Psoas muscle (tissue), 8 donors: ENCODE measurements at places on chromosomes 5 and 9.

DNA sequence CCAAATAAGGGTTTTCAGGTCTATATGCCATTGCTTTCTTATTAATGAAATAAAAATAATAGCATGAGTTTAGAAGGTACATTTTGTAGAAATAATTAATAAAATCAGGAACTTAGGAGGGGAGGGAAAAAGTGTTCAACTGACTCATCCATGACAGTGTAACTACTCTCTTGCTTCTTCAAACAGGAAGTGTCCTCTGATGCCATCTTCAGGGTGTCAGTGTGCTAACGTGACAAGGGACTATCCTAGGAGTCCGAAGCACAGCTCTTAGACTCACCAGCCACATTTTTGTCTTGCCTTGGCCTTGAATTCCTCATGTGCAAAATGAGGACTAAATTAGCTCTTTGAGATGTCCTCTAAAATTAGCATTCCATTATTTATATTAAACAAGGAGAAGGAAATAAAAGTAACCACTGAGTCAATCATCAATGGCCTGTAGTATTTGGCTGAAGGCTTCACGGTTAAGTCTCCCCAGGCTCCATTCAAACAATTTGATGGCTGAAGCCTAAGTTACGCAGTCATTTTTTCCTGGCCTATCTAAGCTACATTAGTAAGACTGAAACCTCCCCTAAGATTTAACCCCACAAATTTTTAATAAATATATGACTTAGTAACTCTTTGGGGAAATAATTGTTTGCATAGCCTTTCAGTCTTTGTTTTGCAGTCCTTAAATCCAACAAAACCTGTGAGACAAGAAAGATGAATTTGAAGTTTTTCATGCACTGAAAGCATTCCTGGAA lies 151.1 kb downstream of the ARL15 start:
- no peak for DNase-seq

DNA sequence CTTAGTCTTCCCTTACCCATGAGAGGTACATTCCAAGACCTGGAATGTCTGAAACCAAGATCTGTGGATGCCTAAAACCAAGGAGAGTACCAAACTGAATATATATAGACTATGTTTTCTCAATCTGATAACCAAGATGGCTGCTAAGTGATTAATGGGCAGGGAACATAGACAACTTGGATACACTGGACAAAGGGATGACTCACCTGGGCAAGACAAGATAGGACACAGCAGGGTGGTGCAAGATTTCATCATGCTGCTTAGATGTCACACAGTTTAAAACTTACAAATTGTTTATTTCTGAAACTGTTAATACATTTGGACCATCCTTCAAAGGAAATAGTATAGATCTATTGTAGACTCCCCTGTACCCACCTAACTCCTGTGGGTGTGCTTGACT lies 130.9 kb downstream of the HTR1A start:
- DNase-seq: no peak

DNA sequence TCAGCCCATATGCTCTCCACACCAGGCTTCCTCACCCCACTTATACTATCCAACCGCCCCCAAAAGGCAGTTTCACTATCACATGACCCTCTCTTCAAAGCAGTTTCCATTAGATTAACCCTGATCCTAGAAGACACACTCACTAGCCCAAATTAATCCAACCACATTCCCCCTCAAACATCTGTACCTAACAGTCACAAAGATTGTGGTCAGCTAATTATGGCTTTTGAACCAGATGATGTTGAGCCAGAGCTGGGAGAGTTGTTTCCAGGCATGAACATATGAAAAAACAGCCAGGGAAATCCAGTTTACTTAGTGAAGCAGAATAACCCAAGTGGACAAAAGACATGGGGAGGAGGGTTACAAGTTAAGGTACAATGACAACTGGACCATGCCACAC lies 131.2 kb downstream of the SPOCK1 start:
- no peak for DNase-seq

GRCh38 chr9:89605465-89606048 lies 745 bp downstream of the GADD45G start:
- DNase-seq: peak; percentile 78

GRCh38 chr9:130940027-130940549 lies 1.0 kb upstream of the FIBCD1 start:
- DNase-seq: no peak

GRCh38 chr5:89097103-89097502 lies 214.1 kb upstream of the MEF2C start:
- no peak for DNase-seq

- no peak for DNase-seq
These were observed 1.2 kb upstream of the SIL1 start for GRCh38 chr5:139199321-139199720.

GRCh38 chr9:104177003-104177611 lies 83.0 kb downstream of the SMC2 start:
- DNase-seq: no peak

DNA sequence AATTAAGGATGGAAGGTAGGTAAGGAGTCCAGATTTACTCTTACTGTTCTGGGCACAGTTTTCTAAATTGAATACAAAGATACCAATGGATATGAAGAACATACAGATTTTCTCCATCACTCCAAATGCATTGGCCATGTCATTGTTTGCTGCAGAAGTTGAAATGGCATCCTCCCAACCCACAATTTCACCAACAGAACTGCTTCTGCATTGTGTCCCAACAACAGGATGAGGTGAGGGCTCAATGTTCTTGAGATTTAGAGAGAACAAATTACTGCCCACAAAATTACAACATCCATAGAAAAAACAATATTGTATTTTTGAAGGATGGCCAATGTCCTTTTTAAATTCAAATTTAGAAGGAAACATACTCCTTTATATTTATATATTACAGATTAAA lies 88.9 kb downstream of the NUDT12 start:
- DNase-seq: no peak

DNA sequence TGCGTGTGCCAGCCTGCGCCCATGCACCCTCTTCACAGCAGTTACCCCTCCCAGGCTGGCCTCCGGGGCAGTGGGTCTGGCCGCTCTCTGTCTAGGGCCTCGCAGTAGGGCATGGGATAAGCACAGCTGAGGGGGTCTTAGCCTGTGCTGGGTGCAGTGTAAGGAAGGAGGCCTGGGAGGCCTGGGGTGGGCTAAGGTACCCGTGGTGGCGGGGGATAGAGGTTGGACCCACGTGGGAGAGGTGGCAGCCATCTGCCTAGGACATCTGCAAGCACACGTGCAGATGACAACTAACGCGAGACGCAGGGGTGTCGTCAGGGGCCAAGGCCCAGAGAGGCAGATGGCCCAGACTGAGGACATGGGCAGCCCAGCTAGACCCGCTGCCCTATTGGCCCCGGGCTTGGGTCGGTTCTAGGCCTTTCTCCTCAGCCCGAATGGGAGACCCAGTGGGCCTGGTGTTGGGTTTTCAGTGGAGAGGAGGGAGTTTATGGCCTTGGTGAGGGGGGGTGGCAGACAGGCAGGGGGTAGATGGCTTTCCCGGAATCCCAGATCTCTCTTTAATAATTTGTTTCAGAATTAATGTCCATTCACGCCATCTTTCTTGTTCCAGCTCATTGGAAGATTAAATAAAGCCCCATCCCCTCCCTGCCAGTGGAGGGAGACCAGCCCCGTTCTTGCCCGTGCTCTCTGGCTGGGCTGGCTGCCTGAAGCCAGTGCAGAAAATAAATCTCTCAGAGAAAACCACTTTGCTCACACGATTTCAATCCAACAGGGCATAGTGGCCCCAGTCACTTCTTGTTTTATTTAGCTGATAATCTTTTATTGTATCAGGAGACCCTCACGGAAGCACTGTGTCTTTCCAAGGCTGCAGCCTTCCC lies 154.2 kb downstream of the GAPVD1 start:
- DNase-seq: peak; percentile 26
